ENCODE measurements at places on chromosomes 5 and 9.

GRCh38 chr5:174755106-174755505 lies 30.7 kb downstream of the MSX2 start:
- DNase-seq, result no peak

- no peak for DNase-seq
Measured at GRCh38 chr5:11903614-11904264, 507 bp downstream of the CTNND2 start.

- no peak for DNase-seq
Measured at GRCh38 chr9:114894609-114895433, 35.6 kb downstream of the TNFSF8 start.

GRCh38 chr9:126719618-126720031 lies 85.2 kb upstream of the ZBTB43 start:
- DNase-seq, result peak; percentile 87

- no peak for DNase-seq
Measured at GRCh38 chr9:28045051-28045450, 471.8 kb upstream of the C9orf72 start.

DNA sequence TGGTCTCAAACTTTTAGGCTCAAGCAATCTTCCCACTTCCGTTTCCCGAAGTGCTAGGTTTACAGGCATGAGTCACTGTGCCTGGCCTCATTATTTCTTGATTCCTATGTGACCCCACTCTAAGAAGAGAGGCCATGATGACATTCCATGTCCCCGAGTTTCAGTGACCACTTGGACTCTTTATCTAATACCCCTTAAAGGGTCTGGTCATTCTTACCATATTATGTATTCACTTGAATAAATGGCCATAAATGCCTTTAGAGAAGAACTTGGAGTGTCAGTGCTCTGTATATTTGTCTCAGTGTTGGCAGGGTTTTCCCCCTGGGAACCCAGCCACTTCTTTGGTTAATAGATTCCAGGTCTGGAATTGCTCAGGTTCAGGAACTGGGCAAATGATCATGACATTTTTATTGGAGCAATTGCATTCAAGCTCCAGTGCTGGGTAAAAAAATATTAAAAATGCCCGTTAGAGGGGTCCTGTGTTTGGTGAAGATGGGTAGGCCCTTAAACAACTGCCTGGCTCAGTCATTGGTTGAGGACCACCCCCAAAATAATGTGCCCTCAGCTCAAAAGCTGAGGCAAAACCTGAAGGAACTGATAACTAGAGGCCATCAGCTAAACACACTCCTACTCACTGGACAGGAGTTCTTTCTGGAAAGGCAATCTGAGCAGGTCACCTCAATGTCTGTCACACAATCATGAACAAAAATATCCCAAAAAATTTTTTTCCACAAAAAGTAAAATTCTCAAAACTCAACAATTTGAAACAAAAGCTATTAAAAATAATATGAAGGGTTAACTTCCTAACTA lies 186.6 kb upstream of the ZNF608 start:
- no peak for DNase-seq

GRCh38 chr9:78479441-78479840 lies 182.5 kb downstream of the PSAT1 start:
- no peak for DNase-seq
